Gastrocnemius medialis (tissue), 4 donors: ENCODE measurements at places on chromosomes 1 and 21. TPM values are rescaled to one million over a fixed set of nuclear protein-coding genes. Genes with fewer than 3 reads are reported as not detected.

GRCh38 chr21:24188506-24188905 lies 1418.8 kb downstream of the MRPL39 start:
- no peak for DNase-seq

GRCh38 chr1:62823556-62823955 lies 39.6 kb downstream of the ATG4C start:
- no peak for DNase-seq

DNA sequence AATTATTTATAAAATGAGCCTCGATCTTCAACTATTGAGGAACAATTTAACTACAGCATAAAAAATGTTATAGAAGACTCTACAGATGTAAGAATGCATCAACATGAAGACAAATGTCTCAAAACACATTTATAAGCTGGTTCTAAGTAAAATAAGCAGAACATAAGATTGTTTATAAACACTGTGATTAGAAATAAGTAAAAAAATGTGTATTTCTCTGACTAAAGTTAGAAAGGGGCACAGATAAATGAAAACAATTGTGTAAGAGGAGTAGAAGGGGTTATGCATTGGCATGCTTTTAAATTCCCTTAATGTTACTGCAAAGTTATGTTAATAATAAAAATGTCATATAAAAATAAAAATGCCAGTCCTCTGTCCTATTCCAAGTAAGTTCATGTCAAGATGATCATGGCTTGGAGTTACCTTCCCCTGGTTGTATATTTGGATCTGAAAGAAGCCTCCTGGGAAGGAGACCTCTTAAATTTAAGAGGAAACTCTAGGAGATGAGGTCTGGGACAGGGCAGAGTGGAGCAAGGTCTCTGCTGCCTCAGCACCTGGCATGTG lies 70.2 kb upstream of the FAM20B start:
- DNase-seq = no peak

- DNase-seq = no peak
Measured at GRCh38 chr1:205680073-205680851, at the start of gene SLC45A3. Gene SLC45A3 (minus strand): TSS chr1:205680509. CDS start chr1:205664656, 15,853 bp downstream.

DNA sequence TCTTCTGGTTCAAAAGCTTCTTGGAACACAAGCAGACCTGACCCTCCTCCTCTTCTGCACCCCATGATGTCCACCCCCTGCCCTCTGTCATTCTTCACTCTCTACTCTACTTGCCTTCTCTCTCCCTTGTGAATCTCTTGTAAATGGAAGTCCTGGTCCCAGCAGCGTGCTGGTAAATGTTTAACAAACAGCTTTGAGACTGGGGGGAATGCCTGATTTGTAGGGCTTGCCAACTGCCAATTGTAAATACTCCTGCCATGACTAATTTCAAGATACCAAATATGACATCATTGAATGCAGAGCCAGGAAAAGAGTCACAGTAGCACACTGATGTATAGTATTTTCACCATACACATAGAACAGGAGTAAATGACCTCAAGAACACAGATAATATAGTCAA lies 40.9 kb upstream of the LRRN2 start:
- DNase-seq = no peak

DNA sequence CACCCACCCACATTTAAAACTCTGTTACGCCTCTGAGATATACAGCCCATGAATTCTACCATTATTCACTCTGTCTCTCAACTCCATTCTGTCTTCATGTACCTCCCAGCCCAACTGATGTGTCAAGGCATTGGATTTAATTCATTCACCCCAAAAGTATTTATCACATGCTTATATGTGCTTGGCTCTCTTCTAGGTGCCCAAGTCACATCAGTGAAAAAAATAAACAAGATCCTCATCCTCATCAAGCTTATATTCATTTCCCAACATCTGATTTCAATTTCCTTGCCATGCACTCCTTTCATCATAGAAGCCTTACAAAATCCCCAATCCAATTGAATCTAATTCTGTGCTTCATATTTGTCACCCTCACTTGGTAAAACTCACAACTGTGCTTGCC lies 967.6 kb downstream of the LTN1 start:
- no peak for DNase-seq

DNA sequence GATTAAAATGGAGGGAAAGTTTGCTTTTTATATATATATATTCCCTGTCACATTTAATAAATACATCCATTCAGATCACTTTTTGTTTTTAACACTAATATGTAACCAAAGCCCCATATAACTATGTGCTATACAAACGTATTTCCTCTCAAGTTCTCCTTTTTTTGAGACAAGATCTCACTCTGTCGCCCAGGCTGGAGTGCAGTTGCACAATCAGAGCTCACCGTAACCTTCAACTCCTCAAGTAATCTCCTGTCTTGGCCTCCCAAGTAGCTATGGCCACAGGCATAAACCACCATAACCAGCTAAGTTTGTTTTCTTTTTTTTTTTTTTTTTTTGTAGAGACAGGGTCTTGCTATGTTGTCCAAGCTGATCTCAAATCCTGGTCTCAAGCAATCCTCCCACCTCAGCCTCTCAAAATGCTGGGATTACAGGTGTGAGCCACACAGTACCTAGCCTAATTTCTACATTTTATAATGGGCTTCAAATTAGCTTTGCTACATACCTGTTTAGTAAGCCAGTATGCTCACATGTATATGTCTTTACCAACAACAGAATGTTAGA lies 120.0 kb downstream of the TGFBR3 start:
- no peak for DNase-seq

- no peak for DNase-seq
Measured at GRCh38 chr1:166603296-166603695, 236.0 kb upstream of the POGK start.

DNA sequence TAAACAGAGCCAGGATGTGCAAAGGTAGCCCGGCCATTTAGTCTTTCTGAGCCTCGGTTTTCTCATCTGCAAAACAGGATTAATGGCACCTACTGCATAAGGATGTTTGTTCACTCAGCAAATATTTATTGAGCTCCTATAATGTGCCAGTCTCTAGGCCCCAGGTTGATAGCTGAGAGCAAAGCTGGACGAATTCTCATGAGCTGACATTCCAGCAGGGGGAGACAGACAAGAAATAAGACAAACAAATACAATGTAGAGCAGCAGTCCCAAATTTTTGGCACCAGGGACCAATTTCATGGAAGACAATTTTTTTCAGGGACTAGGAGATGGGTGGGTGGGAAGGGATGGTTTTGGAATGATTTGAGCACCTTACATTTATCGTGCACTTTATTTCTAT lies 74.3 kb upstream of the PAX7 start:
- no peak for DNase-seq

DNA sequence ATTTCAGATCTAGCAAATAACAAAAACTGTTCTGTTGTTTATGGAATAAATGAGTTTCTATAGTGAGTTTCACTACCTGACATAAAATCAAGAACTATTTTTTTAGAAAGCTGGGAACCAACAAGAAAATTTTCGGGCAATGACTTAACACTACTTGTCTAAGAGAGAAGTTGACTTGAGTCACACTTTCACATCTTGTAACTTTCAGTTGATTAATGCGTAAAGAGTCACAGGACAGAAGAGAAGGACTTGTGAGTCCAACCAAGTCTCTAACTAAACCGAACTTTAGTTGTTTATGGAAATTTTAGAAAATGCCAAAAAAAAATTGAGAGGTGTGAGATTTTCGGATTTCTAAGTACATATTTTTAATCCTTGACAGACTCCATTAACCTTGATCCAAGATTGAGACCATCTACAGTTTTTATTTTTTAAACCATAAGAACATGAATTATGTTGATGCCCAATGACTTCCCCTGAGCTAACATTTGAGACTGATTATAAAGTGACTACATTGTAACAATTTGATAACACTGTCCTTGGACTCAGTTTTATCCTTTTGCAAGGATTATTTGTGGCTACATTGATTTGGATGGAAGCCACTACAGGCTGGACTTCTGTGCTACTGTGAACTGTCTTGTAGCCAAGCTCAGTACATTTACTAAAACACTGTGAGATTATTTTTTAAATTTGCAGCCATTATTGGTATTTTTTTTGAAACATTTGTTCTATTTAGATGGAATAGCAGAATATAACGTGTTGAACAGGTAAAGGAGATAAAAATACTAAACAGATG lies 284.0 kb downstream of the PTPRC start:
- DNase-seq = no peak

DNA sequence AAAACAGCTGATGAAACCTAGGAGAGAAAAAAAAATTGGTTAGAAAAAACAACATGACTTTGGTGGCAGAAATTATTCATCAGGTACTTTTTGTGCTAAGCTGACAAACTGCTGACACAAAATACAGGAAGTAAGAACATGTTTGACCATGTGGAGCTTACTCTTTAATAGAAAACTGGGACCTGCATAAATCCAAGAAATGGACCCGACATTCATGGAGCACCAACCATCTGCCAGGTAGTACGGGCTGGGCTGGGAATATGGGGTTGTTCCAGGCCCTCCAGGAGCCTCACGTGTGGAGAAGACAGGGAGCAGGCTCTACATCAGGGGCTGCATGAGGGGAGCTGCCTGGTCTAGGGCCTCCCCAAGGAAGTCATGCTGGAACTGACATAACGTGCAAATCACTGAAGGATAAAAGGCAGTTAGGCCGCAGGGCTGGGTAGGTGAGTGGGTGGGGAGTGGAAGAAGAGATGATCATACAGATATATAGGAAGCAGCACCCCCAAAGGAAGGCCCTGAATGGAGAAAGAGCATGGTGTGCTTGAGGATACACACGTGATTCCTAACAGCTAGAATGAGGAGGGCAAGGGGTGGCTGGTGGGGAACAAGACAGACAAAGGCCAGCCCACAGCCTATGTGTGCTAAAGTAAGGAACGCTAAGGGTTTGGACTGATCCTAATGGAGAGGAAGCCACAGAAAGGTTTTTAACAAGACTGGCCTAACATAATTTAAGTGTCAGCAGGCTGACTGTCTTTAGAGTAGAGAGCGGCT lies 26.1 kb downstream of the CD58 start:
- DNase-seq = no peak

DNA sequence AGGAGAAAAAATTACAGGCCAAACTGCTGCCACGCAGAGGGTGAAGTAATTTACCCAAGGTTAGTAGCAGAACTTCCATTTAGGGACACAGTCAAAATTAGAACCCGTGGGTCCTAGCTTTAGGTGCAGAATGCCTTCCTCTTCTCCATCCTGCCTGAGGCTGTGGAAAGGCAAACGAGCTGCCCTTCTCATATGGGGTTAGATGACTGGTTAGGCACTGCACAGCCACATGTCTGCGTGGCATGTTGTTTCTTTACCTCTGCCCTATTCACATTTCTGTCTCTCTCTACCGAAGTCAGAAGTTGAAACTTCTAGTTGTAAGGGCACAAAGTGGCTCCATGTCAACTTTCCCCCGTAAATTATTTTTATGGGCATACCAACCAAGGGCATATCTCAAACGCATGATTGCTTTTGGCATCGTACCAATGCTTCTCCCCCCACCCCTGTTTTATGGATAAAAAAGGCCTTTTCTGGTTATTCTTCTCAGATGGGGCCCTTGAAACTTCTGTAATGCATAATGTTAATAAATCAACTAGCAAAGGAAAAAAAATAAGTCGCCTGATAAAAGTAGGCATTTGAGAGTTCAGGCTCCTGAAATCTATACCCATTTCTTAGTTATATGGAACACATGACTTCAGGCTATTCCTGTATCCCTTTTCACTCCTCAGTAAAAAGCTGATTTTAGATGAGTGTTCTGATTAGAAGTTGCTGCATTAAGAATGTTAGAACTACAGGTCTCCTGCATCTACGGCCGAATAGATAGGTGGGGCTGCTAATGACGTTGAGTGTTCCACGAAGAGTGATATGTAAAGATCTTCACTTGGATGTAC lies 139.6 kb upstream of the NRIP1 start:
- no peak for DNase-seq

DNA sequence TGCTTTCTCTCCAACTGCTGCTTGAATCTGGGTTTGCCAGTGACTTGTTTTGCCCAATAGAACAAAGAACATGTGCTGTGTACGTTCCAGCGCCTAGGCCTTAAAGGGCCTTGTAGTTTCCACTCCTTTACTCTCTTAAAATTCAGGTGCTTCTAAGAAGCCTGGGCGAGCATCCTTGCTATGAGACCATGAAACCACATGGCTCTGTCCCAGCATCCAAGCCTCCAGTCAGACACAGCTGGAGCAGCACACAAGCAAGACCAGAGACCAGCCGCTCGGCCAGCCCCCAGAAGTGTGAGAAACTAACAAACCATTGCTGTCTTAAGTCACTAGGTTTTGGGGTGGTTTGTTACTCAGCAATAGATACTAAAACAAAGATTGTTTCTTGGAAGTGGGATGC lies 15.1 kb downstream of the PLEKHO1 start:
- DNase-seq = no peak

DNA sequence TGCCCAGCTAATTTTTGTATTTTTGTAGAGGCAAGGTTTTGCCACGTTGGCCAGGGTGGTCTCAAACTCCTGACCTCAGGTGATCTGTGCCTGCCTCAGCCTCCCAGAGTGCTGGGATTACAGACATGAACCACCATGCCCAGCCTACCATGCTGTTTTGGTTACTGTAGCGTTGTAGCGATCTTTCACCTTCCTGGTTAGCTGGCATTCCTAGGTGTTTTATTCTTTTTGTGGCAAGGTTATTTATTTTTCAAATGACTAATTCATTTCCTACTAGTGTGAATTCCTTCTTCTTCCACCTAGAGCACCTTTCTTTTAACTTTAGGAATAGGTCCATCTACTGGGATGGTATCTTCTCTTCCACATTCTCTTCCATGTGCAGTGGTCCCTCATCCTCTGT lies 29.3 kb downstream of the TMEM200B start:
- DNase-seq = no peak

GRCh38 chr1:91022518-91022929 lies 689 bp upstream of the ZNF644 start:
- DNase-seq = no peak

GRCh38 chr1:226223786-226224244 lies 351 bp downstream of the MIXL1 start:
- no peak for DNase-seq

DNA sequence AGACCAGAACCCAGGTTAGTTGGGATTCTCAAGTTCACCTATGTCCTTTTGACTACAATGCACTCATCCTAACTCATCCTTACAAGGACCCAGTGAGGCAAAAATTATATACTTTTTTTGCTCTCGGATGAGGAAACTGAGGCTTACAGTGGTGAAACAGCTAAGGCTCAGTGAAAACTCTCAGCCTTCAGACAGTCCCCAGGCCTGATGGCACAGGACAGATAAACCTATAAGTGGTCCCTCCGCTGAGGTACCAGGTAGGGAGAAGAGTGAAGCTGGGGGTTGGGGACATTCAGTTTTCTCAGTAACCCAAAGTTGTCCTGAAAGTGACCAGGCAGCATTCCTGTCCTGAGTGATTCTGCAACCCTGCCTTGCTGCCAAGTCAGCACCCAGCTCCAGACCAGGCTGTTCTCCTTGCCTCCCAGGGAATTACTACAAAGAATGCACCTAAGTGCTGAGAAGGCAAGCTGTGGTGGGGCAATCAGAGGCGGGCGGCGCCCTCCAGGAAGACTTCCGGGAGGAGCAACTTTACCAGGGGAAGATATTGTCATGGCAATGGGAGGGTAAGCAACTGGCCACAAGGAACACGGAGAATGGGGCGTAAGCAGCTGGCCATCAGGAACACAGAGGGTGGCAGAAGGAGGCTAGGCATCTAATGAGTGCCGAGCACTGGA lies 4.6 kb downstream of the TENT5B start:
- DNase-seq = no peak

The IL12RB2 gene
- total RNA-seq = 8.8 TPM

The HOOK1 gene
- total RNA-seq = 0.07 TPM

The FAM151A gene
- total RNA-seq = not detected

The PCBP3 gene
- not detected for total RNA-seq

The KCNA3 gene
- 0.20 TPM for total RNA-seq

The LRRC39 gene
- 23.4 TPM for total RNA-seq

The CFHR5 gene
- not detected for total RNA-seq

The STYXL2 gene
- total RNA-seq = 63.7 TPM
